Activated CD8-positive, alpha-beta memory T cell treated with anti-CD3 and anti-CD28 coated beads for 48 hours (primary cell): ENCODE measurements at places on chromosomes 1 and 21.

DNA sequence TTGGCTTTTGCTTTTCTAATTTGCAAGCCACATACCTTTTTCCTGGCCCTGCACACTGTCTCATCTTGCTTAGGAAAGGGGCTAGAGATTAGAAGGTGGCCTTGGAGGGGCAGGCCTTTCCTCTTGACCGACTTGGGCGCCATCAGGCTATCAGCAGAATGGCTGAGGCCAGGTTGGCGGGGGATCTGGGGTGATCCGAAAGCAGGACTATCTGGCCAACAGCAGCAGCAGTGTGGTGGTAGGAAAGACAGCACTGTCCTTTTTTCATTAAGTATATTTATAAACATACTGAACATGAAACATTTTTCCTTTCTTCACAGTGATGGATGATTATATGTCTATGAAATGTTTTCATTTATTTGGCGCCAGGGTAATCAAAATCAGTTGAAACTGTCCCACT, 23.5 kb upstream of the RUNX1 start:
- no peak for DNase-seq

DNA sequence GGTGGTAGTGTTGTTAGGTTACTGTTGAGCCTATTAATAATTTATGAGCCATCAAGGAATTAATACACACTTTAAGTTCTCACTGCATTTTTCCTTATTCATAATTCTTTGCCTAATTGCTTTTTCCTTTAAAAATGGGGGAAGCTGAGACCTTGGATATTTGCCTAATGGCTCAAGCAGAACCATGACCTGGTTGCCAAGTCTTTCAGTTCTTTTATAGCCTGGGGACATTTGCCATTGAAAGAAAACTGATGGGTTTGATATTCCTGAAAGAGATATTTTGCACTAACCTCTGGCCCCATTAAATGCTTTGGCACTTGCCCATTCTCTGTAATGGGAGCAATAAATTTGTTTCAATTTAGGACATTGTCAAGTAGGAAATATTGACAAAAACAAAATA, 18.5 kb upstream of the LRRC53 start:
- DNase-seq: no peak

DNA sequence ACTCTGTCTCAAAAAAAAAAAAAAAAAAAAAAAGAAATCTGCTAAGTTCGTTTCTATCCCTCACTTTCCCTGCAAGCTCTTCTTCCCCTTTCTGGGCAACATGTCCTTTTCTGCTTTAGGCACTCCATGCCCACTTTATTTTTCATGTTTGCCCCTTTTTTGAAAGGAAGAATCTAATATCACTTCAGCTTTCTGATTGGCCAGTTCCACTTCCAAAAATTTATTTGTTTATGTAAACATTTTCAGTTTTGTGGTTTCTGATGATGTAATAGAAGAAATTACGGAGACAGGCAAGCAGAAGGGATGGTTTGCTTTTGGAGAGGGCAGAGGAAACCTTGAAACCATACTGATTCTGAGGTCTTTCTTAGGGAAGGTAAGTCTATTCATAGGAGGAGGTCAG, 15.1 kb downstream of the IFNAR1 start:
- no peak for DNase-seq

- DNase-seq: no peak
These were observed 32.4 kb upstream of the ZSWIM5 start for GRCh38 chr1:45238846-45239245.

DNA sequence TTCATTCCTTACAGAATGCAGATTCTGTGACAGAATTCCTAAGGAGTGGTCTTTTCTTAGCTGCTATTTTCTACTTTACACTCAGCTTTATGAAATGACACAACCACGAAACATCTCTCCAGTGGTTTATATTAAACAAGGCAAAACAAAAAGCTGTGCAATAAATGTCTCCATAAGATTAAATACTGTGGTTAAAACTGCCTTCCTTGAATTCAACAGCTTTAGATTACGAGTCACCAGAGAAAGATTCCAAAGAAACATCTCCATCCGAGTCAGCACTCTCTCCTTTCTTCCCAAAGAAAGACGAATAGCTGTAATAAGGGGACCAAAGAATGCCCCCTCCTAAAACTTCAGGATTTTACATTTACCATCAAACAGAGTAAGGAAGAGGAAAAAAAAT, 4.6 kb upstream of the C1orf87 start:
- no peak for DNase-seq

DNA sequence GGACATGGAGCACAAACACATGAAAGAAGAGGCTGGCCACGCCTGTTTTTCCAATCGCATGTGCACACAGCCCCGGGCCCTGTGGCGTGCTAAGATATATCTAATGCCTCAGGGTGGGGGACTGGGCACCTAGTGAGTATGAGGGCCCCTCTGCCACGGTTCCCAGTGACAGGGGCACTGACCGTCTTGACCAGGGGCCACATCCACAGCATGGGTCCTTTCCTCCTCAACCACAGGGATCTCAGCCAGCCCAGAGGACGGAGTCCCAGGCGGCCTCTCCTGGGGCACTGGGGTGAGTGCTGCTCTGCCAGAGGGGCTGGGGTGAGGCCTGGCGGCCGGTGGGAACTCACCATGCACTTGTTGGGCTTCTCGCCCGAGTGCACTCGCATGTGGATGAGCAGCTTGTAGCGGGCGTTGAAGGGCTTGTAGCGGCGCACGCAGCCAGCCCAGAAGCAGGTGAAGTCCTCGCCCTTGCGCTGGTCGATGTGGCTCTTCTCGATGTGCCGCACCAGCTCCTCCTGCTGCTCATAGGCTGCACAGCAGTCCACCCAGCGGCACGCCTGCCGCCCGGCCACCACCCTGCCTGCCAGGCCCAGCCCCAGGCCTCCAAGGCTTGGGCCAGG, 134.7 kb downstream of the DMRTB1 start:
- no peak for DNase-seq

GRCh38 chr1:51756290-51756689, 122.2 kb downstream of the NRDC start:
- no peak for DNase-seq

DNA sequence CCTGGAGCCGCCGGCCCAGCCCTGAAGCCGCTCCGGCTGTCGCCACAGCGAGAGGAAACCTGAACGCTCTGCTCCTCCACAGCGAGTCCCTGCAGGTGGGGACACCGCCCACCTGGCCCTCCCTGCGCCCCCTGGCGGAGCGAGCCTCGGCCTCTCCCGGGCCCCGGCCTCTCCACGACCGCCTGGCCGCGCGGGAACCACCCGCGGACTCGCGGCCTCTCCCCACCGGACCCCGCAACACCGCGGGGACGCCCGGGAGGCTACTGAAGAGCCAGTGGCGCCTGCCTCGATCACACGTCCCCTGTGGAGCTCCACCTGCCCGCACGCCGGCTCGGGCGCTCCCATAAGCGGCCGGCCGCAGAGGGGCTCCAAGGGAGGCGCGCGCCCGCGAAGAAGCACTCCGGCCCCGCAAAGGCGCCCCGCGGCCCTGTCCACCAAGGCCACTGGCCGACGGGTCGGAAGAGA, 109.6 kb downstream of the KCNN3 start:
- DNase-seq: peak; percentile 51

DNA sequence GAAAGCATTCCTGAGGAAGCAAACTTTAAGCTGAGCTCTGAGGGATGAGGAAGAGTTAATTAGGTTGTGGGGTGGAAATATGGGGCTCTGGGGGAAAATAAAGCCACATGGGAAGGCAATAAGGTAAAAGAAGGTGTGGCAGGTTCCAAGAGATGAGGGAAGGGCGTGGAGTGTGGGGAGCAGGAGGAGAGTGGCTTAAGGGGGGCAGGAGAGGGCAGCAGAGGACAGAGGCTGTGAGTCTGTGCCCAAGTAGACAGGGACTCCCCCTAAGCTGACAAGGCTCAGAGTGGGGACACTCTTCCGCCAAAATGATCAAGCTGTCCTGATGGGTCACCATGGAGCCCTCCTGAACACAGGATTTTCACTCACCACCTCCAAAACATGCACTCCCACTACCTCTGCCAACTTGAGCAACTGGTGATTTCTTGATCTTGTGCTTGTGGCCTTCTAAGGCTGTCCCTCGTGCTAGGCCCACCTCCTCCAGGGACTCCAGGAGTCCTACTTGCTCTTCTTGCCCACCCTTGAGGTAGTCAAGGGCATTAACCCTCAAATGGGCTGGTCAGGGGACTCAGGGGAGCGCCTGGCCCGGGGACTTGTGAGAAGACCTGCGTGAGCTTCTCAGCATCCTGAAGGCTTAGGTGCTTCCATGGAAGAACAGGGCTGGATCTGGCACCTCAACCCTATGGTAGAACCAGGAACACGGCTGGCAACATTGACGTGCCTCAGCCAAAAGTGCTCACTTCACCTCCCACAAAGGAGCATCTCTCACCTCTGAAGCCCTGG, 23.4 kb downstream of the DMAP1 start:
- no peak for DNase-seq

DNA sequence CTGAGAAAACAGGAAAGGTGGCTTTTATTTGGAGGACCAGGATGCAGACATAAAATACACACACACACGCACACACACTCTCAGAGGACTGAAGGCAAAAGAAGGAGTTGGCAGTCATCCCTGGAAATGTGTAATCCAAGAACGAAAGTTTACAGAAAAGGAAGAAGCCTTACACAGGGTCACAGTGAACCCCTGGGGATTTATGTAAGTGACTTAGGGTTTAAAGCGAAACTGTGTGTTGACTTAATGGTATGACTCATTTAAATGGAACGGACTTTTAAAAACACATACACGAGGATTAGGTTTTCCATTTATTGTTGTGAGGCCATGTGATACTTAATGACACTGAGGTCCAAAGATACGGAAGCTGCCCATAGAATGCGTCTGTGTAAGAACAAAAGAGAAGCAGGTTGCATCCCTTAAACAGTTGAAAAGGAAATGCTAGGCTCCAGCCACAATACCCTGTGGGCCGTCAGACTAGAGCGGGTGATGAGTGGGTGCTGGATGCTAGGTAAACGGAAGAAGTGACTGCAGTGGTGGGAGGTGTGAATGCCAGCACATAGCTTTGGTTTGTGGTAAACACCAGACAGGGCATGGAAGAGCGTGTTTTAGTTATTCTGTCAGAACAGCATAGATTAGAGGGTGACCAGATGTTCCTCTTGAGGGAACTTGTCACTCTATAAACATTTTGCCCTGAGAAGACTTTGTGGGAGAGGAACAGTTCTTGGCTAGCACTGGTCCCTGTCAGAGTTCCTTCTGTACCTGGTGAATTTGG, 21.6 kb upstream of the BCL10 start:
- peak; percentile 39 for DNase-seq

GRCh38 chr1:45545553-45546310, 4.9 kb upstream of the AKR1A1 start:
- no peak for DNase-seq
